Esophagus squamous epithelium (tissue), 5 donors: ENCODE measurements at places on chromosomes 5 and 9. TPM values are rescaled to one million over a fixed set of nuclear protein-coding genes. Genes with fewer than 3 reads are reported as not detected.

ZNG1F gene
- 3.6 TPM for total RNA-seq

- H3K27me3 ChIP-seq: no peaks in the 10 kb centered on the region
- H3K4me3 ChIP-seq: peak overlapping the region; percentile 66
- peaks cover 76% of the 10 kb centered on the region for H3K4me1 ChIP-seq
- H3K27ac ChIP-seq: peak overlapping the region; percentile 94
- H3K36me3 ChIP-seq: no peaks in the 10 kb centered on the region
These were observed 1.7 kb downstream of the MEGF9 start for GRCh38 chr9:120712539-120713031.

- no peaks in the 10 kb centered on the region for H3K27me3 ChIP-seq
- no peak overlapping the region for H3K27ac ChIP-seq
- DNase-seq: no peak
- H3K4me3 ChIP-seq: no peak overlapping the region
- peaks cover 11% of the 10 kb centered on the region for H3K4me1 ChIP-seq
- H3K36me3 ChIP-seq: no peaks in the 10 kb centered on the region
These were observed 227.8 kb downstream of the SEMA5A start for GRCh38 chr5:9318031-9318430.

SDHA gene
- 45.7 TPM for total RNA-seq

- peak overlapping the region; percentile 37 for H3K4me3 ChIP-seq
- H3K36me3 ChIP-seq: no peaks in the 10 kb centered on the region
- no peaks in the 10 kb centered on the region for H3K27me3 ChIP-seq
- no peak overlapping the region for H3K27ac ChIP-seq
- no peak for DNase-seq
These were observed 99.4 kb downstream of the C5orf15 start for GRCh38 chr5:133868946-133869518.

GRCh38 chr5:178460174-178460573 is 130.0 kb downstream of the COL23A1 start:
- no peak overlapping the region for H3K4me3 ChIP-seq
- no peaks in the 10 kb centered on the region for H3K27me3 ChIP-seq
- no peak for DNase-seq
- H3K27ac ChIP-seq: no peak overlapping the region
- peaks cover 17% of the 10 kb centered on the region for H3K4me1 ChIP-seq
- no peaks in the 10 kb centered on the region for H3K36me3 ChIP-seq

GRCh38 chr9:71716138-71716909 is 52.0 kb downstream of the CEMIP2 start:
- H3K36me3 ChIP-seq: peaks cover 54% of the 10 kb centered on the region
- no peak overlapping the region for H3K4me3 ChIP-seq
- DNase-seq: no peak
- H3K27me3 ChIP-seq: no peaks in the 10 kb centered on the region
- peaks cover 12% of the 10 kb centered on the region for H3K4me1 ChIP-seq

GRCh38 chr5:174344335-174344734 is 298.8 kb downstream of the NSG2 start:
- H3K27me3 ChIP-seq: no peaks in the 10 kb centered on the region
- no peaks in the 10 kb centered on the region for H3K36me3 ChIP-seq
- no peak for DNase-seq
- peaks cover 3% of the 10 kb centered on the region for H3K4me1 ChIP-seq

DNA sequence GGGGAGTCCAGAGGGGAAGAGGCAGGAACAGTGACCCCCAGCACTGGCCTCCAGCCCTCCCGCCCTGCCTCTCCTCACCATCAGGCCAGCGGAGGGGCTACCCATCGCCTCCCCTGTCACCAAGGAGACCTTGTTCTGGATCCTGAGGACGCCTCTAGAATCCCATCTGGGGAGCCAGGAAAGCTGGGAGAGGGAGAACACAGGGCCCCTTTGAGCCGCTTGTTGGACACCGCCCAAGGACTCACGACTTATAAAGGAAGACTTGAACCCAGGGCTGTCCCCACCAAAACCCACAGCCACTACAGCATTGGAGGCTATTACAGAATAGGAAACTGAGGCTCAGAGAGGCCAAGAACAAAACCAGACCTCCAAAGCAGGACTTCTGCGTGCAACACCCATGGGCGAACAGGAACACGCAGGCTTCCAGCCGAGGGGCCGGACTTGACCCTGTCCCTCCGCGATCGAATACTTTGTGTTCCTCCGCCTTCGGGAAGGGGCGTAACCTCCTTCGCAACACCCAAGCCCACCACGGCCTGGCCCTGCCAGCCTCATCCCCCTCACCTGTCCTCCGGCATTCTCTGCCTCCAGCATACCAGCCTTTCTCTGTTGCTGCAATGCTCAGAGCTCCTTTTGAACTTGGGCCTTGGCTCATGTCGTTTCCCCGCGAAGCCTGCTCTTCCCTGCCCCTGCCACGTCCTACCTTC is 54.2 kb downstream of the C9orf50 start:
- H3K4me3 ChIP-seq: no peak overlapping the region
- no peak for DNase-seq
- H3K27me3 ChIP-seq: no peaks in the 10 kb centered on the region
- no peaks in the 10 kb centered on the region for H3K36me3 ChIP-seq

- H3K27me3 ChIP-seq: no peaks in the 10 kb centered on the region
- no peak overlapping the region for H3K4me3 ChIP-seq
- no peaks in the 10 kb centered on the region for H3K4me1 ChIP-seq
- no peak overlapping the region for H3K27ac ChIP-seq
- no peaks in the 10 kb centered on the region for H3K36me3 ChIP-seq
These were observed 121.7 kb upstream of the RGMB start for GRCh38 chr5:98651715-98652114.

DNA sequence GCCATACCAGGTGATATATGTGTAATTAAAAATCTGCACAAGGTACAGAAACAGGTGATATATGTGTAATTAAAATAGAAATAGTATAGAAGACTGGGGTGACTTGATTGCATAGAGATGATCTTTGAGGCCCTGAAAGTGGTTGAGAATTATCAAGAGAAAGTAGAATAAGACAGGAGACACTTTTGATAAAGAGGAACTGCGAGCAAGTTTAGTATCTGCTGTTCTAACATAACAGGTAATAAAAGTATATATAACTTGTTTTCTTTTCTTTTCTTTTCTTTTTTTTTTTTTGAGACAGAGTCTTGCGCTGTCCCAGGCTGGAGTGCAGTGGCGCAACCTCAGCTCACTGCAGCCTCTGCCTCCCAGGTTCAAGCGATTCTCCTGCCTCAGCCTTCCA is 5.4 kb downstream of the SNX2 start:
- no peak overlapping the region for H3K27ac ChIP-seq
- no peaks in the 10 kb centered on the region for H3K27me3 ChIP-seq
- no peaks in the 10 kb centered on the region for H3K36me3 ChIP-seq
- H3K4me1 ChIP-seq: peaks cover 38% of the 10 kb centered on the region
- no peak for DNase-seq
- H3K4me3 ChIP-seq: no peak overlapping the region

GRCh38 chr5:26807231-26808199 is 230.9 kb downstream of the CDH9 start:
- no peak for DNase-seq
- no peak overlapping the region for H3K4me3 ChIP-seq
- no peaks in the 10 kb centered on the region for H3K27me3 ChIP-seq
- no peaks in the 10 kb centered on the region for H3K4me1 ChIP-seq

DNA sequence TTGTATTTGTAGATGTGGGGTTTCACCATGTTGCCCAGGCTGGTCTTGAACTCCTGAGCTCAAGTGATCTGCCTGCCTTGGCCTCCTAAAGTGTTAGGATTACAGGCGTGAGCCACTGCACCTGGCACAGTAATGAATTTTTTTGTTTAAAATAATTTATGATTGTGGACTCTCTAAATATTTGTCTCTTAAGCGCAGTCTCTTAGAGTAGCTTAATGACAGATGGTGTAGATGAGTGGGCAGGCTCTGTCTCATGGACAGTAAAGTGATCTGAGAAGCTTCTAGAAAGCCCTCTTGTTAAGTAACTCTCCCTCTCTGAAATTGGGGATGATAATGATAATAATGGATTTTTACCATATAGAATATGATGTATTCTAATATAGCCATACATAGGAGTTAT is 47.5 kb upstream of the KIAA1958 start:
- H3K27ac ChIP-seq: no peak overlapping the region
- H3K36me3 ChIP-seq: no peaks in the 10 kb centered on the region
- no peak for DNase-seq
- H3K4me3 ChIP-seq: no peak overlapping the region
- peaks cover 12% of the 10 kb centered on the region for H3K4me1 ChIP-seq
- H3K27me3 ChIP-seq: no peaks in the 10 kb centered on the region

THBS4 gene
- 4.7 TPM for total RNA-seq

- peaks cover 67% of the 10 kb centered on the region for H3K36me3 ChIP-seq
- no peak overlapping the region for H3K4me3 ChIP-seq
- peaks cover 77% of the 10 kb centered on the region for H3K4me1 ChIP-seq
- no peak overlapping the region for H3K27ac ChIP-seq
- no peaks in the 10 kb centered on the region for H3K27me3 ChIP-seq
- no peak for DNase-seq
These were observed 6.2 kb downstream of the REEP5 start for GRCh38 chr5:112915831-112916230.

GRCh38 chr5:90530736-90531487 is 1.5 kb upstream of the LYSMD3 start:
- H3K4me3 ChIP-seq: no peak overlapping the region
- H3K4me1 ChIP-seq: peaks cover 20% of the 10 kb centered on the region
- no peaks in the 10 kb centered on the region for H3K27me3 ChIP-seq
- no peak for DNase-seq
- H3K27ac ChIP-seq: peak overlapping the region; percentile 93

SLC35A4 gene
- total RNA-seq: 55.0 TPM

DNA sequence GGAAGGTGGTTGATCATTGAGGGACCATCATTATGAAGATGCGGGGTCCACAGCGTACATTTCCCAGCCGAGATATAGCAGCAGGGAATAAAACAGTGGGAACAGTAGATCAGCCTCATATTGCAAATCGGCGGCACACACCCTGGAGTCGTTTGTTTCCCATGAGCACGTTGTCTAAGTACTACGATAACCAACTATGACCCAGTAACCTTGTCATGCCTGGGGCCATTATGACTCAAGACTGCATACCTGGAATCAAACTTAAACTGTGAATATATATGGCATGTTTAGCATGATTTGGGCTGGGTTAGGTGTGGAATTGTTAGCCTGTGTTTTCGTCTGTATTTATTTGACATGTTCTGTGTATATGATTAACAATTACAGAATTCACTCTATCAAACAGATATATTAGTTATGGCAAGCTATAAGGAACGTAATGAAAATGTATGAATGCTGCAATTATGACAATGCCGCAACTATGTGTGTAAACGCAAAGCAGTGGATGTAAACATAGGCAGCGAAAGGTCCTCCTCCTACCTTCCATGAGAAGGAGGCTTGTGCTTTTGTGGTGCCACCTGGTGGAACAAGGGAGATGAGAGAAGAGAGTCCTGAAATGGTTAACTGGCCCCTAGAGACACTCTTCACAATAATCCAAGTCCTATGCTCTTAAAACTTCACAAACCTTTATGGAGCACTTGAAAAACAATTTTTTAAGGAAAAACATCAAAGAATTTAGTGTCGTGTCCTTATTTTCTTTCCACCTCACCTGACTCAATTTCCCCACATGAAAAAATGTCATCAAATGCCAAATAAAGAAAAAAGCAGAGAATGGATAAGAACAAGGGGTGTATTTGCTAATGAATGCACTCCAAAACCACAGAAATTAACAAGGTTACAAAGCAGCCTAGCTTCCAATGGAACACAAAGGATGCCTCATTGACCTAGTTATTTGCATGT is 47.1 kb downstream of the SEMA5A start:
- H3K27me3 ChIP-seq: no peaks in the 10 kb centered on the region
- H3K4me3 ChIP-seq: no peak overlapping the region
- DNase-seq: no peak
- H3K4me1 ChIP-seq: no peaks in the 10 kb centered on the region

GRCh38 chr5:149870232-149870631 is 74.4 kb downstream of the PDE6A start:
- no peak overlapping the region for H3K4me3 ChIP-seq
- DNase-seq: no peak
- H3K4me1 ChIP-seq: no peaks in the 10 kb centered on the region
- H3K36me3 ChIP-seq: no peaks in the 10 kb centered on the region

GRCh38 chr5:141657937-141658545 is 6.8 kb upstream of the FCHSD1 start:
- no peak overlapping the region for H3K4me3 ChIP-seq
- DNase-seq: no peak
- H3K27me3 ChIP-seq: no peaks in the 10 kb centered on the region
- no peaks in the 10 kb centered on the region for H3K4me1 ChIP-seq
- peaks cover 32% of the 10 kb centered on the region for H3K36me3 ChIP-seq

DNA sequence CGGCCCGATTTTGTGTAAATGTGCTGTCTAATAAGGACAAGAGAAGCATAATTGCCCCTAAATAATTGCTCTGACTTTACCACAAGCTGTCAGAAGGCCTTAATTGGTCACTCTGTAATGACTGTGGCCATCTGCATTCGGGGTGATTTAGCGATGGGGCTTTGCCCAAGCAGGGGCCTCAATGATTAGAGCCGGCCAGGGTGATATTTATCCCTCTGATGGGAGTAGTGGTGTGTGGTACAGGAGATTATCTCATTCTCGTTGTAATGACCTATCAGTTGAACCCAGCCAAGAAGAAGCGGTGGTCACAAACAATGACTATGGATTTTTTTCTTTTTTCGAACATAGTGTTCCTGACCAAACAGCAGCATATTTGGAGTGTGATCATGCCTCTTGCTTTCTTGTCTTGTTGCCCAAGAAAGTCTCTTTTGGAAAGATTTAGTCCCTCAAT is 72.0 kb upstream of the SAP30L start:
- no peaks in the 10 kb centered on the region for H3K27me3 ChIP-seq
- H3K27ac ChIP-seq: no peak overlapping the region
- H3K4me1 ChIP-seq: no peaks in the 10 kb centered on the region
- H3K36me3 ChIP-seq: no peaks in the 10 kb centered on the region
- no peak for DNase-seq

- no peak for DNase-seq
- no peaks in the 10 kb centered on the region for H3K4me1 ChIP-seq
- no peak overlapping the region for H3K4me3 ChIP-seq
- no peaks in the 10 kb centered on the region for H3K36me3 ChIP-seq
These were observed 36.8 kb downstream of the FGD3 start for GRCh38 chr9:92983984-92984589.

TAF11L9 gene
- not detected for total RNA-seq

- no peaks in the 10 kb centered on the region for H3K4me1 ChIP-seq
- DNase-seq: no peak
- no peak overlapping the region for H3K4me3 ChIP-seq
- H3K36me3 ChIP-seq: no peaks in the 10 kb centered on the region
These were observed 14.1 kb upstream of the MAP1B start for GRCh38 chr5:72093217-72093616.

- peaks cover 14% of the 10 kb centered on the region for H3K4me1 ChIP-seq
- DNase-seq: no peak
- no peak overlapping the region for H3K27ac ChIP-seq
- no peak overlapping the region for H3K4me3 ChIP-seq
These were observed 91.7 kb downstream of the MACROH2A1 start for GRCh38 chr5:135307143-135307903.

GPX8 gene
- 8.2 TPM for total RNA-seq
